ENCODE measurements at places on chromosomes 16 and 17.
A peak's percentile ranks its signal among the peaks of the same experiment; 100 is the strongest.

DNA sequence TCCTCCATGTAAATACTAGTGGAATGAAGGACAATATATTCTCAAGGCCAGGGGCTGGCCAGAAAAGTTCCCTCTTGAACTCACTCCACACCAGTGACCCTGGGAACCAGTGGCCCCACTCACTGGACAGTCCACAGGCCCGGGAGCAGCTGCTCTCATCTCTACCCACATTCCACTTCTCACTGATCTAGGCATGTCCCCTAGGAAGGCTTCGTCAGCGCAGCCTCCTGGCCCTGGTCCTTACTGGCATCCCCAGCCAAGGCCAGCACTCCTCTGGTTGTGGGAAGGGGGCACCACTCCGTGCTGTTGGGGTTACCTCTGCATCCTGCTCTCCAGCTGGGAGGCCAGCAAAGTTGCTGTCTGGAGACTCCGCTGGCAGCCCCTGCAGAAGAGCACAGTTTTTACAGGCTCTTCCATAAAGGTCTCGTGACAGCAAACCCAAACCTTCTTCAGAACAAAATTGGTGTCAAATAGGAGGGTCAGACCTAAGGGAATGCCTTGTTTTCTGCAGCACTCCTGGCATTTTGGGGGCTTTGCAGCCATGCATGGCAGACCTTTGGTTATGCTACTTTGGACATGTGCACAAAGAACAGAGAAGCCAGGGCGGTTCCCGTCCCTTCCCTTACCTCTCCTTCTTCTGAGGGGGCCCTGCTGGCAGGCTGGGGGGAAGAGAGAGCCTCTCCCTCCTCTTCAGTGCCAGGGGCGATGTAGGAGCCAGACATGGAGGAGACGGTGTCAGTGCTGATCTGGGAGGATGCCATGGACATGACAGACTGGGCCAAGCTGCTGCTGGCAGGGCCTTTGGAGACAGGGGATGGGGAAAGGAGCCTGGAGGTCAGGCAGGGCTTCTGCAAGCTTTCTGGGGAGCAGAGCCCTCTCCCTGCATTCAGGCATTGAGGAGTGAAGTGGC is 14.1 kb upstream of the FOXJ1 start:
- DNase-seq, result no peak

DNA sequence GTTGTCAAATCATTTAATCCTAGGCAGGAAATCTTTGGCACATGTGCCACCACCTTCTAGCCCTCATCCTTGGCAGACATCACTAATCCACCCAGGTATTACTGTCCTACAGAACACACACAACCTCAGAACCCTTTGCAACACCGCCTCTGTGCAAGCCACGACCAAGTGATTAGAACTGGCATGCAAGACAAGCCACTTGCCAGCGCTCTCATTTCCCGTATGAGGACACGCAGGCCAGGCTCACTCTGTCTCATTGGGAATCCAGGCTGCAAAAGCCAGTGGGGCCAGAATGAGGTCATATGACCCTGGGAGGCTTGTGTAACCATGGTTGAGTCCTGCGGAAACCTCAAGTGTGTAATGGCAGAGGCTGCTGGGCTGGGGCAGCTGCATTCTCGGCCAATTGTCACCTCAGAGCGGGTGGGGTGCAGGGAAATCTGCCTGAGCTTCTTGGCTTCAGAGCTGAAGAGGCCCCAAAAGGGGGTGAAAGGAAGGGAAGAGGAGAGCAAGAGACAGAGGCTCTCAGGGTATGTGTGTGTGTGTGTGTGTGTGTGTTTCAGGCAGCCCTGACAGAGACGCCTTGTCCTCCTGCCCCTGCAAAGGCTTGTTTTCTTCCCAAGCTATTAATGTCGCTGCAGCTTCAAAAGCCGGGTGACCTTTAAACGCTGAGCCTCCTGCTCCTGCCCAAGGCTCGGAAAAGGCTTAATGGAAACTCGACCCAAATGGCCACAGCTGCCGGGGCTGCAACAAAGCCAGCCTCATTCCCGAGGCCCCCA is 43.2 kb upstream of the MRPS23 start:
- DNase-seq, result peak; percentile 67

DNA sequence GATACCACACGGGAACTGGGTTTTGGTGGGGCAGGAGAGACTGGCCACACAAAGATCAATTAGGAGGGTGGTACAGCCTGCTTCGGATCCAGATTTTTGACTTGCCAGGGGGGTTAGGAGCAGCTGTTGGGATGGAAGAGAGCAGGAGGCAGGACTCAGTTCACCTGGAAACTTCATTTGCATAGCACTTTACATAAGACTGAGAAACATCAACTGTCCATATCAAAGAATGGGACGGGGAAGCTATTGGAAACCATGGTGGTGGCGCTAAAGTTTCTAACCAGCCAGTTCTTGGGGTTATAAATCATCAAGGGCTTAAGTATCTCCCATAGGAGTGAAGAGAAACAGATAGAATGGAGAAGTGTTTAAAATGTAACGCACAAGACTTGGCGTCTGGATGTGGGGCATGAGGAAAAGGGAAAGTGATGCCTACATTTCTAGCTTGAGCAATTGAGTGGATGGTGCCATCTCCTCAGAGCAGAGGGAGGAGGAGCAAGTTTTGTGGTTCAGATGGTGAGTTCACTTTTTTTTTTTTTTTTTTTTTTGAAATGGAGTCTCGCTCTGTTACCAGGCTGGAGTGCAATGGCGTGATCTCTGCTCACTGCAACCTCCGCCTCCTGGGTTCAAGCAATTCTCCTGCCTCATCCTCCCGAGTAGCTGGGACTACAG is 6.4 kb upstream of the SRCAP start:
- DNase-seq, result no peak

DNA sequence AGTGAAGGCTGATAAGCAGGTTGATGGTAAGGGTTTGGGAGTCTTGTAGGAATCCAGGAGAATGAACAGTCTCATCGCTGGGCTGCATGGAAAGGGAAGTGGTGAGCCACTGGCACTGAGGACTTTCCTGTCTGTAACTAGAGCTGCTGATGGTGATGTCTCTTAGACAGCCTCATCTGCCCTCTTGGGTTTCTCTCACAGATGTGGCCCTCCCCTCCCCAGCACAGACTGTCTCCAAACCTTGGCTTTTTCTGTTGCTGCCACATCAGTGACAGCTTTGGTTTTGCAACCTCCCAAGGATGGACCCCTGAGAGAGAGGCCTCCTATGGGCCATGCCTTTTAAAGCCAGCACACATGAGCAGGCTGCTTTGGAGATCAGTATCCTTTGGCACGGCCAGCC is 16.9 kb downstream of the PLCG2 start:
- DNase-seq, result no peak

DNA sequence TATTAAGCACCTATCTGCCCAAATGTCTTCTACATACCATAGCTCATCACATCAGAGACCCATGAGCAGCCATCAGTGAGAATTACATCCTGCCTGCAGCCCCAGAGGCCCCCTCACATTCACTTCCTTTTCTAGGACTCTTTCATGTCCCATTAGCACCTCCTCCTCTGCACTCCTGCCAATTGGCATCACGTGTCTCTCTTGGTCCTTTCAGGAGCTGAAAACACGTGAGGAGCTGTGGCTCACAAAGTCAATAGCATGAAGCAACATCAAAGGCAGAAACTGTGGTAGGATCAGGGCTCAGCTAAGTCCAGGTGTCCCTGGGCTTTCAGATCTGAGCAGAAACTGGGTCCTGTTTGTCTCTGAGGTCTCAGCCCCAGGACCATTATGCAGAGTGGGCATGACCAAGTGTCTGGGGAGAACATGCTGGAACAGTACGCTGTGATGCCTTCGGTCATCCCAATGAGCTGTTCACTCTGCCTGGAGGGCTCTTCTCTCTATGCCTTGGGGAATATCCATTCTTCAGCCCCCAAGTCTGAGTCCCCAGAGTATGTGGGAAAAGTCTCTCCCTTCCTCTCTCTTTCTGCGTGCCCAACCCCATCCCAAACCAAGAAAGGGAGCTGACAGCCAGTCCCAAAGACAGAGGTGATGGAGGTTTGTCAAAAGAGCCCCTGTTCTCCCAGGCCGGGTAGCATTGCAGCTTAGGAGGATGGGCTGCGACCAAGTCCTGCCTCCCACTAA is 457.0 kb upstream of the CDH5 start:
- no peak for DNase-seq

Measured in NCI-H2107 (cell line).